ENCODE measurements at places on chromosomes 1 and 21.

DNA sequence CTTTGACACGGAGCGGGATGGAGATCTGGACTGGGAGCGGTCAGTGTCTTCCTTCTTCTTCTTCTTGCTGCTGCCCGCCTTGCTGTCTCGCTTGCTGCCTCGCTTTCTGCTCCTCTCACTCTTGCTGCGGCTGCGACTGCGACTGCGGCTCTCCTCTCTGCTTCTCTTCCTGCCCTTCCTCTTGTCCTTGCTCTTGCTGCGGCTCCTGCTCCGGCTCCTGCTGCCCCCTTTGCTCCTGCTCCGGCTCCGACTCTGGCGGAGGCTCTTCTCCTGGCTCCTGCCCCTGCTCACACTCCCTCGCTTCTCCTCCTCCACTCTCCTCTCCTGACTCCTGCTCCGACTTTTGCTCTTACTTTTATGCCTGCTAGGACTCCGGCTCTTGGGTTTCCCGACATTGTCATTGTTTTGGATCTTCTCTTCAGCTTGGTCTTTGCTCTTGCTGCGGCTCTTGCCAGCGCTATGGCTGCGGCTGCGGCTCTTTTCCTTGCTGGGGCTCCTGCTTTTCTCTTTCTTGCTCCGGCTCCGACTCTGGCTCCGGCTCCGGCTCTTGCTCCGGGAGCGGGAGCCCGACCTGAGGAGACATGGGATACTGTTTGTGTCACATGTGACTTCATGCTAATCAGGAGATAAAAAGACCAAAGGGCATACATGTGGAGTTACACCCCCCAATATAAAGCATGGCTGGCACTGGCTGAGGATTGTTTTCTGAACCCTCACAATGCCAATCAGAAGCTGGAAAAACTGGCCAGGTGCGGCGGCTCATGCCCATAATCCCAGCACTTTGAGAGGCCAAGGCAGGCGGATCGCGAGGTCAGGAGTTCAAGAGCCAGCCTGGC lies 25.2 kb upstream of the TMEM200B start:
- no peak for DNase-seq

- DNase-seq: no peak
Observed at GRCh38 chr1:75985827-75986226, 53.6 kb upstream of the ASB17 start.

DNA sequence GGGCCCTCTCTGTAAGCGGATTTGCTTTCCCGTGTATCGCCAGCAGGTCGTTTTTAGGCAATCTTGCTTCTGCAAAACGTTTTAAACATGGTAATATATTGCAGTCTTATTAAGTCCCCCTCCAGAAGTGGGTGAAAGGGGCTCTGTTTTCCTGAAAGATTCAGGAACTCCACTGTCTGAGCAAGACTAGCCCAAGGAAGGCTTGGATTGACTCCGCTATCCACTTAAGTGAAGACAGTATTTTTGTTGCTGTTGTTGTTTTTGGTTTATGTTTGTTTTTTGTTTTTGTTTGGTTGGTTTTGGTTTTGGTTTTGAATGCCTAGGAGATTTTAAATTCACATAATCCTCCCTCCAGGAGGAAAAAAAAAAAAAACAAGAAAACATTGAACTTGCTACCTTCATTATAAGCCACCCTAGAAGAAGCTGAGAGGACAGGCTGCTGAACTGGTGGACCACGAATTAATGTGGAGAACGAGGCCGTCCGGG lies 29.1 kb upstream of the NFIA start:
- DNase-seq: no peak

DNA sequence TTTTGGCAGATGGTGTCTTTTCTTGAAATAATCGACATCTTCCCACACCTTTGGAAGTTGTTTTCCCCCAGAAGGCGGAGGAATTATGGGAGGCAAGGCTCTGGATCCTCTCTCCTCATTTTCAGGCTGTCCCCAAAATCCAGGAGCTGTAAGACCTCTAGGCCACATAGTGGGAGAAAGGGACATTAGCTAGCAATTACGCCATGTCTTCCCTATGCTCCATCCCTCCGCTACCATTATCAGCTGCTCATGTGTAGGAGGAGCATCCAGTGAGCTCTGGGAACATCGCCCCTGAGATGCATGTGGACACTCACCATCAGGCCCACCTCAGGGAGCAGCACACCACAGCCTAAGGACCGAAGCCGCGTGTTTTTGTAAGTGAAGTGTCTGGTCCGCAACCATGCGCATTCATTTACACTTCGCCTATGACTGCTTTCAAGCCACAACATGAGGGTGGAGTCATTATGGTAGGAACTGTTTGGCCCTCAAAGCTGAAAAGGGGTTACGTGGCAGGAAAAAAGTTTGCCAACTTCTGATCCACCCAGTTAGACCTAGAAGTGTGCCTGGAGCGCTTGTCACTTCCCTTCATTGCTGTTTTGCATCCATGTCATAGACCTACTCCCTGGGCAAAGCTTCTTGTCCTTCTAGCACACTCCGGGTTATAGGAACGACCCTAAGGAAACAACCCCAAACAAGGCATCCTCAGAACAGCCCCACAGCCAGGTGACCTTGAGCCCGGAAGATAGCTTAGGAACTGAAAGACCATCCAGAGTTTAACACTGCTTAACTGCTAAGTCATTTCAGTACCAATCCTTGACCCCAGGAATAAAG lies 85.5 kb downstream of the C1orf94 start:
- no peak for DNase-seq

- DNase-seq: no peak
Observed at GRCh38 chr1:230818901-230819300, 49.4 kb downstream of the C1orf198 start.

GRCh38 chr1:70331962-70332361 lies 22.6 kb downstream of the ANKRD13C start:
- no peak for DNase-seq

- peak; percentile 22 for DNase-seq
Observed at GRCh38 chr21:33657124-33657820, 15.0 kb downstream of the ITSN1 start.

DNA sequence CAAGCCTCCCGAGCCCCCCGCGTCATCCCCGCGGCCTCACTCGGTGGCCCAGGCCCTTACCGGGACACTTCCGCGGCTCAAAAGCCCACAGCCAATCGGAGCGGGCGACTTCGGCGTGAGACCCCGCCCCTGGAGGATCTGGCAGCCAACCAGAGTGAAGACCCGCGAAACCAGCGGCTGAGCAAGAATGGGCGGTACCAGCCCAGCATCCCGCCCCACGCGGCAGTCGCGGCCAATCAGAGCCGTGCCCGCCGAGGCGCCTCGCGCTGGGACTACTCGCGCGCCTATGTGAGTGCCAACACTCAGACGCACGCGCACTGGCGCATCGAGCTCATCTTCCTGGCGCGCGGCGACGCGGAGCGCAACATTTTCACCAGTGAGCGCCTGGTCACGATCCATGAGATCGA lies 22.5 kb downstream of the DISP3 start:
- no peak for DNase-seq

GRCh38 chr1:30773722-30774358 lies 16.3 kb upstream of the LAPTM5 start:
- no peak for DNase-seq

DNA sequence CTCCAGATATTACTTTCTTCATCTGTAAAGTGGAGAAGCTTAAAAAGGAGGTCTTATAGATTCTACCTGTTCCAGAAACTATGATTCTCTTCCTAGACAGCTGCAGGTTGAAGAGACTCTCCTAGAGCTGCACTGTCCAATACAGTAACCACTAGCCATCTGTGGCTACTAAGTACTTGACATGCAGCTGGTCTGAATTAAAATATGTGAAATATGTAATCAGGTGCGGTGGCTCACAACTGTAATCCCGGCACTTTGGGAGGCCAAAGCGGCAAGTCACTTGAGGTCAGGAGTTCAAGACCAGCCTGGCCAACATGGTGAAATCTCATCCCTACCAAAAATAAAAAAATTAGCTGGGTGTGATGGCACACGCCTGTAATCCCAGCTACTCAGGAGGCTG lies 15.8 kb downstream of the APP start:
- DNase-seq: no peak

DNA sequence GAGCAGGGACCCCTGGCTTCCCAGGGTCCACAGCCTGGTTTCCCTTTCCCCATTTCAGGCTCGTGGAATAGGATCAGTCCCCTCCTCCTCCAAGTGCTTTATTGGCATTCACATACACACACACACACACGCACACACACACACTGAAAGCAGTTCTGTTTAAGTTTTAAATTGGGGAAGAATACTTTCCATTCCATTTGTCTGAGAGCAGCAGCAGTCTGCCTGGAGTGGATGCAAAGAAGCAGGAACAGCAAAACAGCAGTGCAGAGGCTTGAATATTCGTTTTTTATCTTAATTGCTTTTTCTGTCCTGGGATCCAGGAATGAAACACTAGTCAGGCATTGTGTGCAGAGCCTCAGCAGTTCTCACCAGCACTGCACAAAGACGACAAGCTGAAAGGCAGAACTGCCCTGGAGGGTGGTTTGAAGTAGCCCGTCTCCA lies 7.1 kb downstream of the CYB561D1 start:
- DNase-seq: no peak

DNA sequence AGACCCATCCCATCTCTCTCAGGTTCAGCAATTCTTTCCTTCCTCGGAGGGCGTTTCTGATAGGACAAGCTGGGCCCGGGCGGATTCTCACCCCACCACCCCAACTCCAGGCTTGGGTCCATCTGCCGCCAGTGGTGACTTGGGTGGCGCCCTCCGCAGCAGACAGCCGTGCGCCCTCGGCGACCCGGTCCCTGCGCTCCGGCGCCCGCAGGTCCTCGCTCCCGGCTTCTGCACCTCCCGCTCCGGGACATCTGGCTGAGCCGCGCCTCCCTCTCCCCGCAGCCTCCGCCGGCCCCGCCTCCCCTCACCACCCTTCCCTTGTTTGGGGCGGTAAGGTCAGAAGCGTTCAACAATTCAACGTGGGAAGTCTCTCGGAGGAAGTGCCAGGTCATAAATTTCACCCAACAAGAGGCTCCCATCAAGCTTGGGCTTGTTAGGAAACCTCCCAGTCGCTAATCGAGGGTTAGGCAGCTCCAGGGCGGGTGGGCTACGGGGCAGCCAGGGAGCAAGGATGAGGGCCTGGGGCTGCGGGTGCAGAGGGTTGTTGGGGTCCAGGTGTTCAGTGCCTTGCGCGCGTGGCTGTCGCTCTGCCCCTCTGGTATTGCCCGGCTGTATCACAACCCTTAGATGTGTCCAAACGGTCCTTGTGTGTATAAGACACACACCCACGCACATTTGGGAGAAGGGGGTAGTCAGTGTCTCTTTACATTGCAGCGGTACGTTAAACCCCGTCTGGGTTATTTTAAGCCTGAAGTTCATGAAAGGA lies 39.8 kb downstream of the OLIG1 start:
- DNase-seq: peak; percentile 13
